NCI-H1436 treated with DMSO at 0.1 percent for 48 hours (cell line): ENCODE measurements at places on chromosomes 7 and 10.

DNA sequence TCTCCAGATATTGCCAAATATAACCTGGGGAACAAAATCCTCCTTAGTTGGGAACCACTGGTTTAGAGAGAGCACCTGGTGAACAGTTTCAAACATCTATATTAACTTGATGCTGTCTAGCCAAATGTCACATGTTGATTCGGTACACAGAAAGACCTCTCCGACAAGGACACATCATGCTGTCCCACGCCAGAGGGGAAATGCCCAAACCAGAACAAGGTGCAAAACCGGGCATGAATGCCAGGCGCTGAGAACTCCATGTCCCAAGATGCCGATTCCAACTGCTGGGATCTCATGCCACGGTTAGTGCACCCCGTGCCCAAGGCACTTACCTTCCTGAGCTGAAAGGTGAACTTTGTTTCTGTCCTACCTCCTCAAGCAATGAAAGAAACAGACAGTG, 100.8 kb downstream of the SFMBT2 start:
- DNase-seq, result no peak

- DNase-seq, result no peak
Measured at GRCh38 chr7:91556956-91557650, 292.9 kb downstream of the FZD1 start.

- DNase-seq, result no peak
Measured at GRCh38 chr7:158314394-158314793, 273.2 kb downstream of the PTPRN2 start.

GRCh38 chr7:105178177-105178576, 164.2 kb downstream of the KMT2E start:
- DNase-seq, result no peak

- DNase-seq, result no peak
Measured at GRCh38 chr7:44310221-44310848, 15.1 kb downstream of the CAMK2B start.
